Pulmonary artery endothelial cell (primary cell): ENCODE measurements at places on chromosomes 7 and 10.

GRCh38 chr10:121332829-121333765 lies 265.1 kb downstream of the FGFR2 start:
- no peak for DNase-seq

- DNase-seq, result no peak
Measured at GRCh38 chr10:100625816-100626215, 90.1 kb downstream of the HIF1AN start.

GRCh38 chr7:135178364-135178763 lies 7.9 kb upstream of the CYREN start:
- DNase-seq, result no peak

DNA sequence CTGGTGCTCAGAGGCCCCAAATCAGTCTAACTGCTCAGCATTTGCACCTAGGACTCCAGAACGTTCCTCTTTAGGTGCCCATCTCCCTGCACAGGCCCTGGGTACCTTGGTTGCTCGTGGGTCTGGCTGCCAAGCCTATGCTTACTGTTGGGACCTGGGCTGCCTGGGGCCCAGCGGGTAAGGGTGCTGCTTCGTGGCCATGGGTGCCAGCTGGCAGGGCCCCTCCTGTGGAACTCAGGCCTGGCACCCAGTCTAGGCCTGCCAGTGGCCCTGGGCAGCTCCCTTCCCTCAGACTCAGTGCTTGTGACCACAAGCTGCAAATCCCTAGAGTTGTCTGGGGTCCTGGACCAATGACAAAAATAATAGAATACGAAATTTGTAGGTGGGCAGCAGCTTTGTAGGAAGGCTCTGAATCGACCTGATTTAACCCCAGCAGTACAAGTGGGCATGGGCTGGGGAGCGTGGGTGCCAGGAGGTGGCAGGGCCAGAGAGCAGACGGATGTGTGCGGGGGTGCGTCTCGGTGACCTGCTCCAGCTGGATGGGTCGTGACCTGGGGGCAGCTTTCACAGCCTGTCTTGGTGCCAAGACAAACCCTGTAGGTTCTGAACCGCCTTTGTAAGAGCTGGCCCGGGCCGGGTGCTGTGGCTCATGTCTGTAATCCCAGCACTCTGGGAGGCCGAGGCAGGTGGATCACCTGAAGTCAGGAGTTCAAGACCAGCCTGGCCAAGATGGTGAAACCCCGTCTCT lies 69.7 kb downstream of the MKI67 start:
- no peak for DNase-seq

- no peak for DNase-seq
Measured at GRCh38 chr7:39882148-39882784, 67.8 kb upstream of the CDK13 start.

- no peak for DNase-seq
Measured at GRCh38 chr7:6479067-6479466, 31.3 kb upstream of the DAGLB start.

- no peak for DNase-seq
Measured at GRCh38 chr7:87359366-87359765, 13.9 kb downstream of the CROT start.

GRCh38 chr10:126387931-126388911 lies at the start of gene ADAM12:
TSS of gene ADAM12 (minus strand) at chr10:126388477. CDS start at chr10:126388145, 332 bp downstream.
- DNase-seq, result no peak

DNA sequence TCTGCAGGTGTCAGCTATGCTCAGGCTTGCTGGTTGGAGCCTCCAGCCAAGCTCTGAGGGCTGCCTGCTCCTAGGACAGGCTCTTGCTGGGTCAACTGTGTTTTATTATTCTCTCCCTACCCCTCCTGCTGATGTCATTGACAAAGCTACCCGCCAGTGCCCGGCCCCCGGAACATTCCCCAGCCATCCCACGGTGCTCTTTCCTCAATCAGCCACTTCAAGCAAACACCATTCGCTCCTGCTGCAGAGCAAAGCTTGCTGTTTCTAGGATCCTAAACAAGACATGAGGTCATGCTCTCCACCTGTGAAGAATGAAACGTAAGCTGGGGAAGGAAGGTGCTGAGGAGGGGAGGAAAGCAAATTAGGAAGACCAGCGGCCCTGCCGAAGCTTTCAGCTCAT lies 2.1 kb upstream of the C10orf71 start:
- DNase-seq, result no peak

DNA sequence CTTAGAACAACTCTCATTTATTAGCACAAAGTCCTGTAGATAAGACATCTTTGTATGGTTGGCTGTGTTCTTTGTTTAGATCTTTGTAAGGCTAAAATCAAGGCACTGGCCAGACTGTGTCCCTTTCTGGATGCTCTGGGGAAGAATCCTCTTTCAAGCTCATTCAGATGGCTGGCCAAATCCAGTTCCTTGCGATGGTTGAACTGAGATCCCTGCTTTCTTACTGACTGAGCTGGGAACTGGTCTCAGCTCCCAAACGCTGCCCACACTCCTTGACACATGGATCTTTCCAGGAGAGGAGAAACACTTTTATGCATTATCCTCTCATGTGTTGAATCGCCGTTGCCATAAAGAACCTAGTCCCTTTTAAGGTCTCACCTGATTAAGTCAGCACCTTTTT lies 586.5 kb upstream of the IGFBP3 start:
- DNase-seq, result no peak

- DNase-seq, result no peak
Measured at GRCh38 chr7:17411922-17412321, 113.5 kb downstream of the AHR start.

DNA sequence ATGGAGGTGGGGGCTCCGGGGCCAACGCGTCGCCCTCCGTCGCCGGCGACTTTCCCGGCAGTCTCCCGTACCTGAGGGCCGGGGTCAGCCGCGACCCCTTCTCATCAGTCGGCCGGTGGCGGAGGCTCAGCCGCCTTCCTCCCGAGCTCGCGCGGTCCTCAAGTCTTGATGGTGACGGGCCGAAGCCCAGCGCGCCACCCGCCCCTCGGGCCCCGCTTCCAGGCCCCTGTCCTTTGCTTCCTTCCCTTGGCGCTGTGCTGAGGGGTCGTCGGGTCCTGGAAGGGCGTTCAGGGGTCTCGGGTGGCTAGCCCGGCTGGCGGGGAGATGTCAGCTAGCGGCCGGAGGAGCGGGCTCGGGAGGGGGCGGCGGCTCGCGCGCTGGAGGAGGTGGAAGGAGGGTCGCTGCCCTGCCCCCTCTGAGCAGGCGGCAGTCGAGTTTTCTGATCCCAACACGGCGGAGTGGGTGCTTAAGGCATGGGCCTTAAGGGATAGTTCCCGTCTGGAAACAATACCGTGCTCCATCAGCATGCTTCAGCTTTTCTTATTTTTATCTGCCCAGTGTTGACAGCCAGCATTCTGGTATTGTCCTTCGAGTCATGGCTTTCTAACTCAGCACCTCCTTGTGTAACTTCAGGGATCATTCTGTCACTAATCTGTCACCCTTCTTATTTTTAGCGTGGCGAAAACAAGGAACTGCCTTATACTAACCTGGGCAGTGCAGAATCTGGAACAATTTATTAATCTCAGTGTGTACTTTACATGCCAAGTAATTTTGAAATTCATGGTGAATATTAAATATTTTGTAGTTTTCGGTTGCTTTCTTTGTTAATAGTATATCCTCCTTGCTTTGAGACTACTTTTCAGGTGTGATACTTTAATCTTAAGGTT lies 748 bp downstream of the PHTF2 start:
- DNase-seq, result no peak

DNA sequence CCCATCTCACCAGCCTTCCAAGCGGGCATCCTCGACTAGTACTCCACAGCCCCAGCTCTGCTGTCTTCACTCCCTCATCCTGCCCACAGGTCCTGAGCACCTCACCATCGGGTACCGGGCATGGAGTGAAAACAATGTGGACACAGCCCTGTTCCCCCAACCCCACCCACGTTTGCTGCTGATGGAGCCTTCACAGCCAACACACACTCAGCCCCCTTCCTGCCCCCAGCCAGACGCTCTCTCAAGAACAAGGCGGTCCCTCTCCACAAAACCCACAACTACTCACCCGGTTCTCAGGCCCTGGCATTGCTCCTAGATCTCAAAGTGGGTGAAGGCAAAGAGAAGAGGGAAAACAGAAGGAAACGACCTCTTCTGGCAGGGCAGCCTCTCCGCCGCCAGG lies 56.1 kb downstream of the SLIT1 start:
- DNase-seq, result no peak

GRCh38 chr10:68668231-68668630 lies 52.8 kb upstream of the CCAR1 start:
- no peak for DNase-seq

DNA sequence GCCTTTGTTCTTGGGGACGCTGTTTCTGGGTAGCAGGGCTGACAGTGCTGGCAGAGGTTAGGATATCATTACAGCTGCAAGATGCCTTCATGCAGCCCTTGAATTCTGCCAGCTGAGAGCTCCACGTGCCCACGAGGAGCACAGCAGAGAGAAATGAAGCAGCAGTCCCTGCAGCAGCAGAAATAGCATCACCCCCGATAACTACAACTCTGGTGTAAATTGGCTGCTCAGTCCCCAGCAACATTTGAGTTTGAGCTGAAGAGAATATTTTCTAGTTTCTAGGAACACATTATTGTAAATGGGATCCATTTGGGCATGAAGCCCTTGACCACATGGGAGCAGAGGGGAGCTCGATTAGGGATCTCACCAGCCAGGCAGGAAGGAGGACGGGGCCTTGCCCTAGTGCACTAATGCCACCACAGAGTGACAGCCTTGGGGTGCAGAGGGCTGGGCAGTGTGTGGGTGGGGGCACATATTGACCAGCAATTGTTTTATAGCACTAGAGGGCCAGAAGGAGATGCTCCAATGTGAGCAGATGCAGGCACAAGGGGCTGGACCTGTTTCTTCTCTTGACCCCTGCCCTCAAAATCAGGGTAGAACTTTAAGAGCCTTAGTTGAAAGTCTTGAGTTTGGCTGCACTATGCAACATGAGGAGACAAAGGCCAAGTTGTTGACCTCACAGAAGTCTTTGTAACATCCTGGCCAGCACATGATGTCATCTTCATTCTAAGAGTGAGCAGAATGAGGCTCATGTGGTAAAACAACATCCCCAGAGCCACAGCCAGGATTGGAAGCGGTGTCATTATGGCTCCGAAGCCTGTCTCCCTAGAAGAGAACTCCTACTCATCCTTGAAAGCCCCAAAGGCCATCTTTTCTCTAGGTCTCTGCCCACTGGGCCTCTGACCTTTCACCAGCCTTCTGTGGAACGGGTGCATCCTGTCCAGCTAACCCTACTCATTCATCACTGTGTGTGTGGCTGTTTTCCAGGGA lies 52.6 kb downstream of the ADCY1 start:
- no peak for DNase-seq

GRCh38 chr7:98203261-98203963 lies 7.8 kb upstream of the BHLHA15 start:
- DNase-seq, result no peak

DNA sequence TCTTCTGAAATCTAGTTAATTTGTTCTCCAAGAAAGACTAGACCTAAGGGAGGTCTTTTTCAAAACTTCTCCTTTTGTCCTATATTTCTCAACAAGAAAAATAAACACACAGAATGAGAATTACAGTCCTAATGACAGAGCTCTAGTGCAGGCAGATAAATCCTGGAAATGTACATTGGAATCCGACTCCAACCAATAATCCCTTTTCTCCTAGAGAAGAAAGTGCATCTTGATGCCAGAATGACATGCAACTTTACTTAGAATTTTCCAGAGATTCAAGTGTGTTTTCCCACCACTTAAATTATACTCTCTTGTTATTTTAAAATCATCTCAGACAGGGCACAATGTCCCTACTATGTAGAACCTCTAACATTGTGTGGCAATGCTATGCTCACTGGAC lies 68.2 kb downstream of the MET start:
- no peak for DNase-seq

DNA sequence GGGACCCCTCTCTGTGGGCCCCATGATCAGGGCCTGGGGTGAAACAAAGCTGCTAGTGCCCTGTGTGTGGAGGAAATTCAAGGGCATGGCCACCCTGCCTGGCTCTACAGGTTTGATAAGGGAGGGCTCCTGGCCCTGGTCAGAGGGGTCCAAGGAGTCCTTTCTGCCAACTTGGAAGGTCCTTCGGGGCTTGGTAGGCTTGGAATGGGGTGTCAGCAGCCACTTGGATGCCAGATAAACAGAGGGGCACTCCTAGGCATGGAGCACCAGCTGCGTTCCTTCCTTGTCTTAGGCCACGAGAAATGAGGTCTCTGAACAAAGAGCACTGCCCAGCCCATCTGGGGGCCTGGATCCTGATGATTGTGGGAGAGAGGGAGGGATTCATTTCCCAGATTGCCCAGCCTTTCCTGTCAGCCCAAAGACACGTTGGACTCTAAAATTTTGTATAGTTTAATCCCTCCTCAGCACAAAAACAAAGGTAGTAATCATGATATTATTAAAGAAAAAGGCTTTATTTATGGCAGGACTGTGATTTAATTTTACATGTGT lies 5.1 kb downstream of the MTURN start:
- no peak for DNase-seq
